Activated CD8-positive, alpha-beta memory T cell treated with anti-CD3 and anti-CD28 coated beads, Interleukin-2, amount 10 ng/mL, durations not matched to agents 7 days and 5 days (primary cell): ENCODE measurements at places on chromosomes 5 and 9. TPM values are rescaled to one million over a fixed set of nuclear protein-coding genes. Genes with fewer than 3 reads are reported as not detected.

DNA sequence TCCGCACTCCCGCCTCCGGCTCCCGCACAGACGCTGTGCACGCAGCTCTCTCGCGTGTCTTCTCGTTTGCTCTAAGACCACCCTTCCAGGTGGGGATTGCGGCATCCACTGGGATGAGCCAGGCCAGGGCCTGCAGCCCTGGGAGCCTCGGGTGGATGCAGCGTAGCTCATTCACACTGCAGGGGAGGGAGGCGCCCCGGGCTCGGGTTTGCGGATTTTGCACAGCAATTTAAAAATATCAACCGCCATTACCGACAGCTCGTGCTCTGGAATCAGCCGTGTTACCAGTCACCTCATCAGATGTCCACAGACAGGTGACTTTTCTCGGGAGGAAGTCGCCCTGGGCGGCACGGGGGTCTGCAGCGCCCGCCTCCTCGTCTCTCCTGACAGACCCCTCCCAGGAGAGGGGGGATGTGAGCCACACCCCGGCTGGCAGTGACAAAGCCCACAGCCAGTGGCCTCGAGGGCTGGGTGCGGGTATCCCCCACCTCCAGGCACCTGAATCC lies 20.8 kb upstream of the SLC6A3 start:
- no peak for DNase-seq

DNA sequence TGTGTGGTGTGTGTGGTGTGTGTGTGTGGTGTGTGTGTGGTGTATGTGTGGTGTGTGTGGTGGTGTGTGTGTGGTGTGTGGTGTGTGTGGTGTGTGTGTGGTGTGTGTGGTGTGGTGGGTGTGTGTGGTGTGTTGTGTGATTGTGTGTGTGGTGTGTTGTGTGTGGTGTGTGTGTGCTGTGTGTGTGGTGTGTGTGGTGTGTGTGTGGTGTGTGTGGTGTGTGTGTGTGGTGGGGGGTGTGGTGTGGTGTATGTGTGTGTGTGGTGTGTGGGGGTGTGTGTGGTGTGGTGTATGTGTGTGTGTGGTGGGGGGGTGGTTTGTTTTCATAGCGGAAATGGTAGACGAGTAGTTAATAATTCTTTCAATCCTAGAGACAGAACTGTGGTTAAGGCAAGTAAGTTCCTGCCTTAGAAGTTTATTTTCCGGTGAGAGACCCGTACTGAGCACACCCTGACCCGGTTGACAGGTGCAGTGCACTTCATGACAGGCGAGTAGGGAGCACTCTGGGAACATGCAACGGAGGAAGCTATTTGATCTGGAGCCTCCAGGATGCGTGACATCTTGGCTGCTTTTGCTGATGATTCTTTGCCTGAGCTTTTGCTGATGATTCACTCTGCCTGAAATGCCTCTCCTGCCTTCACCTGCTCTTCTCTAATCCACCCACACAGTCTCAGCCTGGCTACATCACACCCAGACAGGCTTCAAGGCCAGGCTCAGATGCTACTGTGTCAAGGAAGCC lies 21.7 kb upstream of the FAT2 start:
- peak; percentile 60 for DNase-seq

GRCh38 chr9:33452828-33453271 lies 5.5 kb upstream of the AQP3 start:
- DNase-seq, result peak; percentile 74

Gene MZB1
- 61.1 TPM for total RNA-seq

Gene KLHL3
- total RNA-seq, result 5.7 TPM

DNA sequence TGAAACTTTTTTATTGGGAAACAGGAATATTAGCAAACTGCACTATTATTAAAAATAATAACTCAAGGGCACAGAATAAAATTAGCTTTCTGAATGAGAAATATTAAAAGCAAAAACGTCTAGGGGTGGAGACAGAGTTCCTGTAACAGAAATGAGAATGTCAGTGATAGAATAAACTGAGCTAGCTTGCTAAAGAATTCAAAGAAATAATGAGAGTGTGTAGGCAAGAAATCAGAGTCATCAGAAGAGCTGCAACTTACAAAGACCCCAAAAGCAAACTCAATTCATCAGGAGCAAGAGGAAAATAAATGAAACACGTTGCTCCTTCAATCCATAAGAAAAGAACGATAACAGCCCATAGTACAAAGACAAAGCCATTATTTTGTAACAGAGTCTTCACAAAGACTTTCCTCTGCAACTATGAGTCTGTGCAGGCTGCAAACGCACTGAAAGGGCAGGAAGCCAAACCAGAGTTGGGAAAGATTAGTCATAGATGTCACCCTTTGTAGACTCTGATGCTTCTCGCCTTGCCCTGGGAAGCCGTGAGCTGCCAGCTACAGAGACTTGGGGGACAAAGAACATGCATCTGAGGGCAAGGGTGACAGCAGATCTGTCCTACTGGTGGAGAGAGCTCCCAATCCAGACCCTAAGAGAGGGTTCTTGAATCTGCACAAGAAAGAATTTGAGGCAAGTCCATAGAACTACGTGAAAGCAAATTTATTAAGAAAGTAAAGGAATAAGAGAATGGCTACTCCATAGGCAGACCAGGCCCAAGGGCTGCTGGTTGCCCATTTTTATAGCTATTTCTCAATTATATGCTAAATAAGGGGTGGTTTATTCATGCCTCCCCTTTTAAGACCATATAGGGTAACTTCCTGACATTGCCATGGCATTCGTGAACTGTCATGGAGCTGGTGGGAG lies 40.8 kb downstream of the SHC3 start:
- no peak for DNase-seq

- no peak for DNase-seq
Observed at GRCh38 chr5:4348423-4348822, 752.8 kb downstream of the IRX1 start.

DNA sequence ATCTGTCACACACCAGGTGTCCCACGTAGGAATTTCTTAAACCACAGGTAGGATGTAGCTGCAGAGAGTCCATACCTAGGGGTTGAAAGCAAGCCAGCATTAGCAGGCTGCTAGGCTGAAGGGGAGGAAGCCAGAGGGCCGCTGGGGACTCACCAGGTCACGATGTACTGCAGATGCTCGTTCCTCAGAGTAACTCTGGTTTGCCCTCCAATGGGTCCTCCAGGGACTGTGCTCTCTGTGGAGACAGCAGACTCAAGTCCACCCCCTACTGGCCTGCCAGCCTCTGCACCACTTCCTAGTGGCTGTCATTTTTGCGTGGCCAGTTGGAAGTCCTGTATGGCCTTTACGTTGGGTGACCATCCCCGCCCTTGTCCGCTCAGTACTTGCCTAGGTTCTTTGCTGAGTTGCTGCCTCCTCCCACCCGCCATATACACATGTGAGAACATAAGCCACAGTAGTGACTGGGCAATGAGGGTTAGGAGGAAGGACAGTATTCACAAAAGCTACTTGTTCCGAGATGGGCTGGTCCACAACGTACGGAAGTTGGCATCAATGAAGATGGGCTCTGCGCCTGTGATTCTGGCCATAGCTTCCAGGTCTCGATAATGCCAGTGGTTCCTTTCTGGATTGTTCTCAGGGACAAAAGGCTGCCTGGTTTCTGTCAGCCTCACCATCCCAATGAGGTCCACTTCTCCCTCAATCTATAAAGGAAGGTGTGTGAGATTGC lies 4.1 kb downstream of the RPL7A start:
- DNase-seq, result peak; percentile 73

DNA sequence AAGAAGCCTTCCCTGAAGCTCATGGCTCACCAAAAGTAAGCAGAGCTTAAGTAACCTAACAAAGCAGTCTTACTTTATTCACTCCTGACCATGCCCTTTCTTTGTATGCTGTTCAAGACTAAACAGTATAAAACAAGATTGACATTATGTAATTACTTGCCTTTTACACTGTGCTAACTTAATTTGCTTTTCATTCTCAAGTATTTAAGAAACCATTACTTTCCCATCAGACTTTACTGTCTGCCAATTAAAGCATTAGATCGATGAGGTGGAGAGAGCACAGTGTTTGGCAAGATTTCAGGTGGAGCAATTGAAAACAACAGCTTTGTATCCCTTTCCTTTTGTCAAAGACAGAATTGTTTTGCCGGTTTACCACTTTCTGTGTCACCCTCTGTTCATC lies 98.2 kb downstream of the RORB start:
- DNase-seq, result no peak

DNA sequence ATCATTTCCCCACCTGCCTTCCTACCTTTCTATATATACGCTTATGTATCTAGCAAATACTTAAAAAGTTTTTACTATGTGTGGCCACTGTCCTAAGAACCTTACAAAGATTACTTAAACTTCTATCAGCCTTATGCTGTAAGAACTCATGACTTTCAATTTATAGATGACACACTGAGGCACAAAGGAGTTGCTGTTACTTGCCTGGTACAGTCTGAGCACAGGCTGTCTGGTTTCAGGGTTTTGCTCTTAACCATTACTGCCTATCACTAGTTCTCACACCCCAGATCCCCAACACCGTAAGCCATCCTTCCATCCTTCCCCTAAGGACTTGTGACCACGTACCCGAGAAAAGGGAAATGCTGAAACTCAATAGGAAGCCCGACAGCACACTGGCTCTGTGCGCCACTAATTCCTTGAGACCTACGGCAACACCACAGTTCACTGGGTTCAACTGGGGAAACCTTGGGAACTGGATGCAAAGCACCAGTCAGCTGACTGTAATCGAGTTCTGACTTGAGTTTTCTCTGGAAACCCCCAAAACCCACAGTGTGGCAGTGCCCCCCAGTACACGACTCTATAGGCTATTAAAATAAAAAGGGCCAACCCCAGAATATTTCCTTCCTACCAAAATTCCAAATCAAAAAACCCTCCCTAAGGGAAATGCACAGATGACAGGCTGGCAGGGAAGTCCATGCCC lies 56.0 kb downstream of the AUH start:
- no peak for DNase-seq

Gene SLC34A3
- total RNA-seq, result not detected

- DNase-seq, result no peak
Observed at GRCh38 chr5:180360078-180360957, 7.2 kb upstream of the GFPT2 start.

- no peak for DNase-seq
Observed at GRCh38 chr9:37197158-37198038, 77.0 kb downstream of the ZCCHC7 start.

GRCh38 chr5:112710896-112711295 lies 26.8 kb upstream of the APC start:
- no peak for DNase-seq

Gene RANBP3L
- not detected for total RNA-seq

DNA sequence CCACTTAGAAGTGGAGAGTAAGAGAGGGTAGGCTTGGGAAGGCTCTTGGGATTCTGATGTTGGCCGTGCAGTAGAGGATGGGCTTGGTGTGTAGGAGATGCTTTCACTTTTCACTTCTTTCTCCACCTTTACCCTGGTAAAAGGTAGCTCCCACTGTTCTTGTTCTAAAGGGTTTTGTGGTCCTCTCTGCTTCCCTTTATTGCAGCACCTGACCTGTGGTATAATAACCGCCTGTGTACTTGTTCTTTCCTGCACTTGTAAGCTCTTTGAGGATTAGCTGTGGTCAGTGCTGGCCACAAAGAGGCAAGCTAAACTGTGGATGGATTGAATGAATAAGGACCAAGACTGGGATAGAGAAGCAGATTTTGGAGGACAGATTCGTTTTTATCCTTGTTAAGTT lies 25.2 kb downstream of the KDM4C start:
- no peak for DNase-seq

DNA sequence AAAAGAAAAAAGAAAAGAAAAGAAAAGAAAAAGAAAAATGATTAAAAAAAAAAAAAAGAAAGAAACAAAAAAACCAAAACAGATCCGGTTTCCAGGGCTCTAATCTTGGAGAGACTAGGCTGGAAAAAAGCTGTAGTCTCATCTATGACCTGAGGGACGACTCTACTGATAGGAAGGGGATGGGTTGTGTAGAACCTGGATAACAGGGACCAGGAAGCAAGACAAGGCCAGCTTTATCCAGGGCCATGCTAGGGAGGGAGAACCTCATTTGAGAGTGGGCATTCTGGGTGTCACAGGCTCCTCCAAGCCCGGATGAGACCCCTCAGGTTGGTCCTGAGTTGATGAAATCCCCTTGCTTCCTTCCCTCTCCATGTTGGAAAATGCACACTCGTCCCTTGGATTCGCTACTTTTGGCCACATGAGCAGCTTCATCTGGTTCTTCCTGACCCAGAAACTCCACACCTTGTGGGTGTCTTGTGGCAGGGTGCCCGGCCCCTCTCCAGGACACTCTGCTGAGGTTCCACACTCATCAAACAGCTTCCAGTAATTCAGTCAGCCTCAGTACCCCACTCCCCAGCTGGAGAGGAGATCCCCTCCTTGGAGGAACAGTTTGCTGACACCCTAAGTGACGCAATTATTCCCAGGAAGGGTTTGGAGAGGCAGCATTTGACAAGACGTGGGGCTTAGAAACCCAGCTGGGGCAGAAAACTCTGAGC lies 71.1 kb upstream of the LHFPL2 start:
- no peak for DNase-seq

DNA sequence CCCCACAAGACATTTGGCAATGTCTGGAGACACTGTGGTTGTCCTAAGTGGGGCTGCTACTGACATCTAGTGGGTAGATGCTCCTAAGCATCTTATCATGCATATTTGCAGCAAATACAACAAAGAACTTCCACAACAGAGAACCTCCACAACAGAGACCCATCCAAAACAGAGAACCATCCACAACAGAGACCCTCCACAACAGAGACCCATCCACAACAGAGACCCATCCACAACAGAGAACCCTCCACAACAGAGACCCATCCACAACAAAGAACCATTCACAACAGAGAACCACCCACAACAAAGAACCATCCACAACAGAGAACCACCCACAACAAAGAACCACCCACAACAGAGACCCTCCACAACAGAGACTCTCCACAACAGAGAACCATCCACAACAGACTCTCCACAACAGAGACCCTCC lies 32.8 kb downstream of the ARPC5L start:
- DNase-seq, result peak; percentile 66

- no peak for DNase-seq
Observed at GRCh38 chr5:133612249-133612860, at the start of gene FSTL4. TSS of gene FSTL4 (minus strand) at chr5:133612541.

GRCh38 chr9:76371901-76372300 lies 22.3 kb downstream of the RFK start:
- DNase-seq, result no peak

GRCh38 chr5:96203761-96204160 lies 229.3 kb downstream of the PCSK1 start:
- DNase-seq, result no peak

DNA sequence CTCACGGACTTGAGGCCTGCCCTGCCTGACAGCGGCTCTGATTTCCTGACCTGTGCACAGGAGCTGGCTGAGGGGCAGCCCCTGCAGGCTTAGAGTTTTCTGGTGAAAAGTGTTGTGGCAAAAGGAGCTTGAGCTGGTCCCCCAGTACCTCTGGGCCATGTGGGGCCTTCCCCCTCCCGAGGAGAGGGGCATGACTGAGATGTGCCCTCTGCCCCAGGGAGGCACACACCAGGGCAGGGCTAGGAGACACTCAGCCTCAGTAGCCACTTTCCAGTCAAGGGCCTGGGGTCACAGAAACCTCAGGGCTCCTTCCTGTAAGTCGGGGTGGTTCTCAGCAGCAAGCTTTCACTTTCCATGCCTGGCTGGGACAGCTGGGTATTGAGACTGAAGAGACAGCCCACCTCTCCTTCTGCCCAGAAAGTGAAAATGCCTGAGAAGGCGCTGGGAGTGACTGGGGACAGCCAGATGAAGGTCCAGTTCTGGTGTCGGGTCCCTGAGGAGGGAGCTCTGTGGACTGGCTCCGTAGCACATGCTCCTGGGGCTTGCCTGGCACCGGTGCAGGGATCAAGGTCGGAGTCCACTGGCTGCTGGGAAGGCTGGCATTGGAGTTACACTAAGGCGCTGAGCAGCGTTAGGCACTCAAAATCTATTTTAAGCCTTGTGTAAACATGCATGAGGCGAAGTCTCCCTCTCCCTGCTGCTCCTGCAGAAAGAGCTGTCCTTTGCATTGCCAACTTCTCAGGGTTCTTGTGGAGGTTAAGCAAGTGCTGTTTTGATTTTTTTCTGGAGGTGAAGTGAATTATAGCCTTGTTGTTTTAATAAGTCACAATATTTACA lies 394.9 kb downstream of the GADD45G start:
- DNase-seq, result peak; percentile 85
